ENCODE measurements at places on chromosomes 3 and 15.

GRCh38 chr15:41367418-41367817 lies 34.7 kb downstream of the NUSAP1 start:
- DNase-seq, result no peak

DNA sequence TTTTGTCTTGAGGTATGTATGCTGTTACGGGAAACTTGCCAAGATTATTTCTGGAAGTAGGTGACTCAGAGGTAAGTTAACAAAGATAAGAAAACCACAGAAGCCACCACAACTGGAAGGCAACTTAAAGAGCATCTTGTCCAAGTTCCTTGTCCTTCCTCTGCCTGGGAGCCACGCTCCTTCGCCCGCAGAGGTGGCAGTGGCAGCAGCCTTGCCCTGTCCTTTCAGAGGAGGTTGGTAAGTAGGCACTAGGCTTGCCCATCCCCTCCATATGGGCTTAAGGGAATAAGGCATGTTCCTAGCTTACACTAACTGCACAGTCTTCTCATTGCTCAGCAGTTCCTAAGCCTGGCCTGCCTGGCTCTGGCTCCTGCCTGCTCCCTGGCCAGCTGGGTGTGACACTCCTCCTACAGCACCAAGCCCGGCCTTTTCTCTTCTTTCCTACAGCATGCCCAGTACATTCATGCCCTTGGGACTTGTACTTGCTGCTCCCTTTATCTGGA lies 48.0 kb upstream of the RAB6B start:
- DNase-seq, result no peak

GRCh38 chr3:182000447-182000846 lies 288.7 kb downstream of the SOX2 start:
- DNase-seq, result no peak

DNA sequence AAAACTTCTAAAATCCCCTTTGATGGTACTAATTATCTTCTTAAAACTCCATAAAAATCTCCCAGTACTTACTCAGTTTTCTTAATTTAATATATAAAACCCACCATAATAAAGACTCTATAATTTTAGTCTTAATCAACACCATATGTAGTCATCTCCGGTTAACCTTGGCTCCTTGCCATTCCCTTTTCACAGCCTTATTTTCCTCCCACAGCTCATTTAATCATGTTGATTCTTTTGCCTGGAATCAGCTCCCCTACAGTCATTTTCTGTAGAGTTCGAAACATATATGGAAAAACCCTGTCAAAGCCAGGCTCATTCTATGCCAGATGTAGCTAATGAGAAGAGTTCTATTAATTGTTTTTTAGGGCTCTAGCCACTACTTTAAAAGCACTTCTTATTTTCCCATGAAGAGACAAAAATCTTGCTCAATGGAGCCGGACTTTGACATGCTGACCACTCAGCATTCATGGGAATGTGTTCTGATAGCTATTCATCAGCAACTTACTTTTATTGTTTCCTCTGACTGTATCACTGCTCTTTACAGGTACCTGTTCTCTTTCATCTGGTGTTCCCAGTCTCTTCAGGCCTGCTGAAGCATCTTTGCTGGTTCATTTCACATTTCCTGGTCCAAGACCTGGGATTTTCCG lies 573.4 kb downstream of the NAALADL2 start:
- no peak for DNase-seq

GRCh38 chr3:147809206-147809605 lies 400.0 kb downstream of the ZIC1 start:
- DNase-seq, result no peak

DNA sequence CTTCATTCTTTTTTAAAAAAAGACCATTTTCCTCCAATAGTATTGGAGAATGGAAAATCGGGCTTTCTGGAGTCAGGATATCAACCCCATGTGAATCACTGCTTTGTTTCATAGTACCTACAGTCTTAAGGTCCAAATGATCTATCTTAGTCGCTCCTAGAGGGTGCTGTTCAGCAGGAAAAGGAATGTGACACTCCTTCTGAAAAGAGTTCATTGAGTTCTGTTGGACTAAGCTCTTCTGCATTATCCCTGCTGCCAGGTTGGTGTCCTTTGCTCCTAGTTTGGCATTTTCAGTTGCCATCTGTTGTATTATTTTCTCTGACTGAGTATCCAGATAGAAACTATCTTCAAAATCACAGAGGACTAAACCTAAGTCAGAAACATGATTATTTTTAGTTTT lies 57.2 kb downstream of the POLQ start:
- DNase-seq, result no peak

GRCh38 chr3:192826214-192827006 lies 91.2 kb downstream of the MB21D2 start:
- no peak for DNase-seq

DNA sequence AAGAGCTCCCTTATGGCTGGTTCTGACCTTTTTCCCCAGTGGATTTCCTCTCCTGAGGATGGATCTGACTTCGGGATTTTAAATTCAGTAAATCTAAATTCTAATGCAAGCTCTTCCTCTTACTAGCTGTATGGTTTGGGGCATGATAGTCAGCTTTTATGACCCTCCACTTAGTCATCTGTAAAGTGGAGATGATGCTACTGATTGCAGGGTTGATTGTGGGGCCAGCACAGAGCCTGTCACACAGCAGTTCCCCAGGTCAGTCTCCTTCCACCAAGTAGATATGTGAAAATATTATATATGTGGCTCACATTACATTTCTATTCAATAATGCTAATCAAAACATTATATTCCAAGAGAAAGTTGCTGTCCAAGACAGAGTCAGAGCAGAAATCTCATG lies 141.3 kb upstream of the UBE2E1 start:
- DNase-seq, result no peak

- DNase-seq, result no peak
These were observed 127.8 kb upstream of the P2RY1 start for GRCh38 chr3:152706991-152707713.

- no peak for DNase-seq
These were observed 43.9 kb downstream of the BHLHE40 start for GRCh38 chr3:5022966-5023776.

- no peak for DNase-seq
These were observed 418.2 kb downstream of the CNTN4 start for GRCh38 chr3:2516762-2517441.

DNA sequence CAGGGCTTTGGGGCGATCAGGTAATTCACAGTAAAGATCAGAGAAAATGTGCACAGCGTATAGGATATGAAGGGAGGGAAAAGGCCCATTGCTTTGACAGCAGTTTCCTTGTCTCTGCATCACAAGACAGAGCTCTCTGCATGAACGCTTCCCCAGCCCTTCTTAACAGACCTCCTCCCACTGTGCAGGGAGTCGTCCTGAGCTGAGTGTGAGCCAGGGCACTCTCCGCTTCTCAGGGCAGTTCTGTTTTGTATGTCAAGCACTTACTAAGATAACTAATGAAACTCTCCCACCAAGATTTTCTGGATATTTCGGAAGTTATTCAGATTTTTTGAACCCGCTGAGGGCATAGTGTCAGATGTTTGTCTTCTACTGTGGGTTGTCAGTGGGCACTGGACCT lies 105.8 kb upstream of the C15orf61 start:
- no peak for DNase-seq
